Activated T-helper 2 cell treated with anti-CD3 and anti-CD28 coated beads, Interferon-gamma antibody, Interleukin-2, Interleukin-4, amounts not matched to agents 10 μg/mL and 5 μg/mL and 100 μg/mL, durations not matched to agents 14 hours and 24 hours and 36 hours (primary cell): ENCODE measurements at places on chromosomes 7 and 10. TPM values are rescaled to one million over a fixed set of nuclear protein-coding genes. Genes with fewer than 3 reads are reported as not detected.

The SFRP4 gene
- total RNA-seq = not detected in 2 replicates

The PCBD1 gene
- total RNA-seq = 72.0 and 73.8 TPM in 2 replicates

The ELAPOR2 gene
- 2.4 and 2.7 TPM in 2 replicates for total RNA-seq

The MYH16 gene
- total RNA-seq = not detected in 2 replicates

The PLEKHS1 gene
- not detected in 2 replicates for total RNA-seq

The NUTM2B gene
- 0.59 and 1.1 TPM in 2 replicates for total RNA-seq

The SPDYE3 gene
- not detected in 2 replicates for total RNA-seq

The VSTM4 gene
- 0.53 and 0.57 TPM in 2 replicates for total RNA-seq

The PON1 gene
- not detected in 2 replicates for total RNA-seq

The PRSS1 gene
- total RNA-seq = not detected in 2 replicates

DNA sequence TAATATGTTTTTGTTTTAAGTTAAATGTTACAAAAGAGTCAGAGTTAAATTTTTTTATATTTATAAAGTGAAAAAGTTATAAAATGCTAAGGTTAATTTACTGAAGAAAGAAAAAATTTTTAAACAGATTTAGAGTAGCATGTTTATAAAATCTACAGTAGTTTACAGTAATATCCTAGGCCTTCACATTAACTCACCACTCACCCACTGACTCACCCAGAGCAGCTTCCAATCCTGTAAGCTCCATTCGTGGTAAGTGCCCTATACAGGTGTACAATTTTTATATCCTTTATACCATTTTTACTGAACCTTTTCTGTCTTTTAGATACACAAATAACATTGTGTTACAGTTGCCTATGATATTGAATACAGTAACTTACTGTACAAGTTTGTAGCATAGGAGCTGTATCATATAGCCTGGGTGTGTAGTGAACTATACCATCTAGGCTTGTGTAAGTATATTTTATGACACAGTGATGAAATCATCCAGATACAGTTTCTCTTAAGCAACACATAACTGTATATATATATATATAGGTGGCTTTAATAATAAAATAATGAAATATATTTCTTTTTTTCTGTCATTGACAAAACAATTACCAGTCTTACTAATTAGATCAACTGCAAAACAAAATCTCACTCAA lies 79.6 kb downstream of the PTEN start:
- no peaks in the 10 kb centered on the region for H3K27me3 ChIP-seq
- peaks cover 7% of the 10 kb centered on the region for H3K4me1 ChIP-seq
- H3K27ac ChIP-seq = no peak overlapping the region

GRCh38 chr7:76330261-76330660 lies 27.8 kb downstream of the HSPB1 start:
- H3K27me3 ChIP-seq = no peaks in the 10 kb centered on the region
- H3K36me3 ChIP-seq = peaks cover 72% of the 10 kb centered on the region
- peak overlapping the region; percentile 36 for H3K27ac ChIP-seq
- H3K4me1 ChIP-seq = peaks cover 24% of the 10 kb centered on the region

- H3K36me3 ChIP-seq = no peaks in the 10 kb centered on the region
- H3K4me1 ChIP-seq = peaks cover 37% of the 10 kb centered on the region
- DNase-seq = peak; percentile 30
- no peak overlapping the region for H3K27ac ChIP-seq
- no peaks in the 10 kb centered on the region for H3K27me3 ChIP-seq
Observed at GRCh38 chr7:43572516-43573049, 10.3 kb upstream of the STK17A start.

DNA sequence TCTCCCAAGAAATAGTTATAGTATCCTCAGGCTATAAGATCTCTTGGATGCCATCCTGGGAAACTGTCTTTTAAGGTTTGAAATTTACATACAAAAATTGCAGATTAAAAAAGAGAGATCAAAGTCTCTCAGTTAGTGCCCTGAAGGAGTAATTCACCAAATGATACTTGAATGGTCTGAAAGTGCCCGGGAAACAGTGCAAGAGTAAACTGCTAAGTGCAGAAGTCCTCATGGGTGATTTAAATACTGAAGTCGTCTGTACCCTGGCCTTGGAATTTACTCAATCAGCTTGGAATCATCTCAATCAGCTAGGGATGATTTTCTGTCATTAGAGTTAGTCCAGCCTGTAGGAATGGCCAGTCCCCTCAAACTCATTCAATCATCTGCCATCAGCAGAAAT lies 155.3 kb downstream of the GLI3 start:
- H3K27me3 ChIP-seq = peaks cover 3% of the 10 kb centered on the region
- no peaks in the 10 kb centered on the region for H3K4me1 ChIP-seq
- no peak for DNase-seq

- H3K27ac ChIP-seq = no peak overlapping the region
- peaks cover 60% of the 10 kb centered on the region for H3K4me1 ChIP-seq
- peaks cover 6% of the 10 kb centered on the region for H3K36me3 ChIP-seq
- H3K4me3 ChIP-seq = no peak overlapping the region
Observed at GRCh38 chr10:12589291-12589690, 239.9 kb downstream of the CAMK1D start.

DNA sequence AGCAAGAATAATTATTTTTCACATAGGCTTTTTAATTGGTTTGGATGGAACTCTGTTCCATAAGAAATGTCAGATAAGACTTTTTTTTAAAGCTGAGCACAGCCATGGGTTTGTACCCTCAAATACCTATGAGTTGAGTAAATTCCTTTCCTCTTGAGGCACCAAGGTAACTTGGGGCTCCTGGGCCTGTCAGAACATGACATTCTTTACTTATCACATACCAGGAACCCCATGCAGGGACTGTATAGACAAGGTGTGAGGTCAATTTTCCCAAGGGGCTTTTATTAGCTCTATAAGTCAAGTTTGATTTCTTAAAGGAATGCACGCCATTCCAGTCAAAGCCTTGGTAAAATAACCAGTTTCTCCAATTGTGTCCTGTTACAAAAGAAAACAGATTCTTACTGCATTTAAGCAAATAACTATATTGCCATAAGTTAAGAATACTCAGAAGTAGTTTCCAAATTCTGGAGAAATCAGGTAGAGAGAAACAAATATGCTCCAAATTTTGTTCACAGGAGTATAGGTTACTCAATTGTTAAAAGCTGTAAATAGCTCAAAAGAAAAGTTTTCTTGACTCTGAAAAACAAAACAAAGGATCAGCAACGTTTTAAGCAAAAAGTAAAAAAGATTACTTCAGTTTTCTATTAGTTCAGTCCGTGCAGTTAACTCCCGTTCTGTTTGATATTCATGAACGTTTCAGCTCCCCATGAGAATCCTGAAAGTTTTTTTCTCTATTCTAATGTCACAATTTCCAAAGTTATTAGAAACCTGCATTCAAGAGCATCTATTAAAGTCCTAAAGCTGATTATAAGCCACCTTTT lies 167.5 kb upstream of the NAMPT start:
- no peaks in the 10 kb centered on the region for H3K27me3 ChIP-seq
- H3K36me3 ChIP-seq = peaks cover 11% of the 10 kb centered on the region

DNA sequence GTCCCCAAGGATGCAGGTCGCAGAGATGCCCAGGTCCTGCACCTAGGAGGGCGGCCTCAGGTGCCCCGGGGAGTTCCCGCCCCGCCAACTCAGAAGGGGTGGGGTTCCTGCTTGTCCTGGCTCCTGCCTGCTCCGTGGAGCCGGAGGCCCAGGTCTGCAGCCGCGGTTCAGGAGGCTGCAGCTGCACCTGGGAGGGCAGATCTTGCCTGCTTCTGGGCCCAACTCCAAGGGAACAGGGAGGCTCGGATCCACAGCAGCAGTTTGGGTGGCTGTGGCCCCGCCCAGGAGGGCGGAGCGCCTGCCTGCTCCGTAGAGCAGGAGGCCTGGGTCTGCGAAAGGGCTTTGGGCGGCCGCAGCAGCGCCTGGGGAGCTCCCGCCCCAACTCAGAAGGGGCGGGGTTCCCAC lies 108.2 kb upstream of the EGR2 start:
- no peak overlapping the region for H3K27ac ChIP-seq
- H3K36me3 ChIP-seq = no peaks in the 10 kb centered on the region
- no peak overlapping the region for H3K4me3 ChIP-seq
- peaks cover 13% of the 10 kb centered on the region for H3K27me3 ChIP-seq

DNA sequence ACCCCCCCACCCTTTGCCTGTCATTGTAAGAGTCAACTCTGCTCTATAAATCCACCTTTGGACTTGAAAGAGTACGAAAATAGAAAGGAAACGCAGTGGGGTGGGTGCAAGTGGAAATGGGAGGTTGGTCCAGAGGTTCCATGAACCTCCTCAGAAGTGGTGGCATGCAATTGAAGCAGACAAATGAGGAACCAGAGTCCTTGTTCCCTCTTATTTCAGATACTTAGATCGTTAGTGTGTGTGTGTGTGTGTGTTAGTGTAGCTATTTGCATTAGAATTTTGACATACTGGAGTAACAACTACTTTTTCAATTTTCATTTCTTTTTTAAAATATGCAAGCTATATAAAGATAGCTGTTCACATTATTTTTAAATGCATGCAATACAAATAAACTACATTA lies 18.1 kb upstream of the TFAM start:
- peaks cover 13% of the 10 kb centered on the region for H3K36me3 ChIP-seq
- H3K4me3 ChIP-seq = no peak overlapping the region
- no peaks in the 10 kb centered on the region for H3K27me3 ChIP-seq
- DNase-seq = no peak

GRCh38 chr10:131211146-131211545 lies 100.4 kb downstream of the TCERG1L start:
- no peak for DNase-seq
- no peaks in the 10 kb centered on the region for H3K27me3 ChIP-seq
- H3K4me1 ChIP-seq = no peaks in the 10 kb centered on the region
- no peak overlapping the region for H3K27ac ChIP-seq
- H3K36me3 ChIP-seq = no peaks in the 10 kb centered on the region

GRCh38 chr10:110733218-110733952 lies 89.2 kb downstream of the RBM20 start:
- H3K4me3 ChIP-seq = peak overlapping the region; percentile 10
- H3K4me1 ChIP-seq = peaks cover 7% of the 10 kb centered on the region
- no peak overlapping the region for H3K27ac ChIP-seq

DNA sequence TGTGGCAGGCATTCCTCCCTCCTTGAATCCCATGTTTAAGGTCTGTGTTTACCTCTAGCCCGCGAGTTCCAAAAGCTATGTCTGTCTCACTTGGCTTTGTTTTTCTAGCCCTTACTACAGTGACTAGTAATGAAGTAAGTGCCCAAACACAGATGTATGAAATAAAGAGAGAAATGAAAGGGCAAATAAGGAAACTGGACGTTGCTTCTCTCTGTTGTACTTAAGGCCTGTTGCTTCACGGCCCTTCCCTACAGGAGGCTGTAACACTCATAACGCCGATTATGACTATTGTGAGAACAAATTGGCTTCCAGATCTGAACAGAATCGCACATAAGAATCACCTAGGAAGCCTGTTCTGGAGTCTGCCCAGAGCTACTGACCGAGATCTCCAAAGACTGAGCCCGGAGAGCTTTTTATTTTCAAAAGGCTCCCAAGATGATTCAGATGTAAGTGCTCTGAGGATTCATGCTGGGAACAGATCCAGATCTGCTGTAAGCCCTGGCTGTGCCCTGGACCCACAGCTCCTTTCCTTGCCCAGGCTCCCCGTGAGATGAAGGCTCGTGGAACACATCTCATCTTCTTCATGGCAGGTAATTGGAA lies 432.6 kb downstream of the SDK1 start:
- H3K4me1 ChIP-seq = no peaks in the 10 kb centered on the region
- no peaks in the 10 kb centered on the region for H3K27me3 ChIP-seq
- H3K4me3 ChIP-seq = no peak overlapping the region

GRCh38 chr7:96178581-96178980 lies 143.3 kb downstream of the SLC25A13 start:
- no peak overlapping the region for H3K27ac ChIP-seq
- H3K27me3 ChIP-seq = no peaks in the 10 kb centered on the region
- H3K4me3 ChIP-seq = no peak overlapping the region
- H3K36me3 ChIP-seq = peaks cover 14% of the 10 kb centered on the region

- DNase-seq = no peak
- H3K4me1 ChIP-seq = peaks cover 39% of the 10 kb centered on the region
- H3K27ac ChIP-seq = peak overlapping the region; percentile 38
- H3K27me3 ChIP-seq = no peaks in the 10 kb centered on the region
- H3K36me3 ChIP-seq = peaks cover 49% of the 10 kb centered on the region
Observed at GRCh38 chr7:608954-609353, 89.3 kb upstream of the PDGFA start.

GRCh38 chr7:159115601-159116501 lies 28.8 kb downstream of the VIPR2 start:
- peaks cover 1% of the 10 kb centered on the region for H3K4me1 ChIP-seq
- no peak for DNase-seq
- H3K27ac ChIP-seq = no peak overlapping the region
- peaks cover 4% of the 10 kb centered on the region for H3K36me3 ChIP-seq
- no peak overlapping the region for H3K4me3 ChIP-seq

- H3K27ac ChIP-seq = no peak overlapping the region
- no peaks in the 10 kb centered on the region for H3K36me3 ChIP-seq
- no peak overlapping the region for H3K4me3 ChIP-seq
- no peaks in the 10 kb centered on the region for H3K4me1 ChIP-seq
Observed at GRCh38 chr10:125565046-125565445, 117.9 kb downstream of the TEX36 start.

DNA sequence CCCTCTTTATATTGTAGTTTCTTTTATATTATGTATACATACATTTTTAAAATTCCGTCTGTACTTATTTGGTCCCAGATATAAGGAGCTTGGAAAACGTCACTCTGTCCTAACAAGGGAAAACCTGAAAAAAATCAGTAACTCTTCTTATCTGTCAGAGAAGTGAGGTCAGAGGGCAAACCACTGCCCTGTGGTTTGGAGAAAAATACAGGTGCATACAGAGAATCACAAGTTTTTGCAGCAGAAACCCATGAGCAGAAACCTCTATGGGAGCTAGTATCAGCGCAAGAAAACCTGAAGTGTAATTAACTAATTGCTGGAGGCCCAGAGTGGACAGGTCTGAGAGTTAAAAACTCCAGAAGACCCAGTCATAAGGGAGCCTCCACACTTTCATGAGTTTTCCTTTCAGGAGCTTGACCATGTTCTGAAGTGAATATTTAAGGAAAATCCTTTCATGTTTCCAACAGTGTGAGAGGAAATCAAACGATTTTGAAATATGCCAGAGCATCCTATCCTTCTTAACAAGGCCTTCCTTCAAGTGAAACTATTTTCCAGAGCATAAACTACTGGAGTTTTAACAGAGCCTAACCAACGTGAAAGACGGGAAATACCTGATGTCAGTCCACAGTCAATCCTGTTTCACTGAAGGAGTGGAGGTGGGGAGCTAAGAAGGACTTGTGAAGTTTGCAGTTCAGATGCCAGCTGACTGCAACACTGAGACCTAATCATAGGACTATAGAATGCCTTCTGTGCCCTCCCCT lies 290.8 kb upstream of the BMPER start:
- H3K4me3 ChIP-seq = no peak overlapping the region
- DNase-seq = no peak
- no peaks in the 10 kb centered on the region for H3K4me1 ChIP-seq
- H3K27me3 ChIP-seq = no peaks in the 10 kb centered on the region

GRCh38 chr7:110650328-110650727 lies 440.6 kb upstream of the LRRN3 start:
- DNase-seq = no peak
- no peaks in the 10 kb centered on the region for H3K36me3 ChIP-seq
- H3K27ac ChIP-seq = no peak overlapping the region
- no peaks in the 10 kb centered on the region for H3K4me1 ChIP-seq
- H3K27me3 ChIP-seq = peaks cover 8% of the 10 kb centered on the region

- H3K27ac ChIP-seq = peak overlapping the region; percentile 100
- peaks cover 36% of the 10 kb centered on the region for H3K36me3 ChIP-seq
- H3K4me1 ChIP-seq = peaks cover 27% of the 10 kb centered on the region
- peaks cover 17% of the 10 kb centered on the region for H3K27me3 ChIP-seq
- peak overlapping the region; percentile 94 for H3K4me3 ChIP-seq
Observed at GRCh38 chr10:96130326-96130995, 364 bp downstream of the ZNF518A start.
